NCI-H345 (cell line): ENCODE measurements at places on chromosomes 5 and 9.

GRCh38 chr5:14810282-14810681 lies 61.3 kb downstream of the ANKH start:
- no peak for DNase-seq

DNA sequence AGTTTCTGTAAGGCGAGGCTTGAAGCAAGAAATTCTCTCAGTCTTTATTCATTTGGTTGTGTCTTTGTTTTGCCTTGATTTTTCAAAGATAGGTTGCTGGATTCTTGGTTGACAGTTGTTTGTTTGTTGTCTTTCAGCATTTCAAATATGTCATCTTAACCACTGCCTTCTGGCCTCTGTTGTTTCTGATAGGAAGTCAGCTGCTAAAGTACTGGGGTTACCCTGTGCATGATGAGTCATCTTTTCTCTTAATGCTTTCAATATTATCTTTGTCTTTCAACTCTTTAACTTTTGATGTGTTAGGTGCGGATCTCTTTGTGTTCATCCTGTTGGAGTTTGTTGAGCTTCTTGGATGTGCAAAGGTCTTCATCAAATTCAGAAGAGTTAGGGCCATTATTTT lies 1571.3 kb downstream of the MAT2B start:
- no peak for DNase-seq

DNA sequence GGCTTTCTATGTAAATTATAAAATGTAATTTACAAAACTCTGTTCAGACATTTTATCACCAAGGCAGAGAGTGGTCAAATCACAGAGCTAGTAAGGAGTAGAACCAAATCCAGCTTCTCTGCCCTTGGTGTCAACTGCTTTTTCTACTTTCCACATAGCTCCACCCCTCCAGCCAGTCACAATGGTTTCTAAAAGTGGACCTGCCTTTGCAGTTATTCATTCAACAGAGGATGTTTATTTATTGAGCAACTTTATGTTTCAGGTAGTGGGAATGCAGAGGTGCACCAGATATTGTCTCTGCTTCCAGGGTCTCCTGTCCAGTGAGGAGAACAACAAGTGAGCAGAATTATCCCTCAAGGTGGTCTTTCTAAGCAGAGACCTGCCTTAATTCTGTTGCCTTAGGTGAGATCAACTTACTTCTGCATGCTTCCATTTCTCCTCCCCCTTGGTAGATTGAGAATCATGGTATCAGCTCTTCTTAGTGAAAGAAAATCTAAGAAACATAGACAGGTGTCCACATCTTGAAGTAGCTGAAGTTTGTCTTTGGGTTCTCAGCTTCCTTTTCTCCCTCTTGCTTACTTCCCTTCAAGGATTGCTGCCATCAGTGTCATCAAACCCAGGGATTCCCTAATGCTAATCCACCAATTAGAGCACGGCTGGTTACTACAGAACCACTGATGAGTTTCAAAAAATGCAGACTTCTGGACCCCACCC lies 17.2 kb upstream of the PDCD1LG2 start:
- DNase-seq, result no peak

- no peak for DNase-seq
Observed at GRCh38 chr5:138844812-138845513, 30.2 kb downstream of the LRRTM2 start.

GRCh38 chr9:6793203-6793602 lies 35.4 kb downstream of the KDM4C start:
- DNase-seq, result no peak

GRCh38 chr9:114112778-114113584 lies 13.9 kb upstream of the KIF12 start:
- peak; percentile 7 for DNase-seq

DNA sequence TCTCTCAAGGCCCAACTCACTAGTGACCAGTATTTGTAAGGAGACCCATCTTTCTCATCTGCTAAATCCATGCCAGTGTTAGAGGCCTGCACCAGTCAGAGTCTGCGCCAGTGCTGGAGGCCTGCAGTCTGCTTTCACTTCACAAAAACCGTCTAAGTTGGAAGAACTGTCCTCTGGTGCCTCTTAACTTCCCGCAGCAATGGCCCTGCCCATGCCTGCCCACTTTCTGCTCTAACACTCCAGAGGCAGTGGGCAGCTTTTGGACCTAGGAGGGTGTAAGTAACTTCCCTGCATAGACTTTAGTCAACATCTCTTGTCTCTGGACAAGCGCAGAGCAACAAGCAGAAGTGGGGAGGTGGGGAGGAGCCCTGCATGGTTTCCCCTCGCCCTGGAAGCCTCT lies 152.9 kb downstream of the AUH start:
- no peak for DNase-seq

- DNase-seq, result no peak
Observed at GRCh38 chr9:134942788-134943184, 25.1 kb upstream of the FCN1 start.
